GDM1 (cell line): ENCODE measurements at places on chromosomes 12 and 14.

GRCh38 chr14:76827696-76828296 lies 1.6 kb downstream of the LRRC74A start:
- DNase-seq: no peak

GRCh38 chr12:67441736-67442346 lies 172.7 kb downstream of the CAND1 start:
- no peak for DNase-seq

- DNase-seq: no peak
These were observed 342.8 kb upstream of the SFSWAP start for GRCh38 chr12:131367983-131368667.

DNA sequence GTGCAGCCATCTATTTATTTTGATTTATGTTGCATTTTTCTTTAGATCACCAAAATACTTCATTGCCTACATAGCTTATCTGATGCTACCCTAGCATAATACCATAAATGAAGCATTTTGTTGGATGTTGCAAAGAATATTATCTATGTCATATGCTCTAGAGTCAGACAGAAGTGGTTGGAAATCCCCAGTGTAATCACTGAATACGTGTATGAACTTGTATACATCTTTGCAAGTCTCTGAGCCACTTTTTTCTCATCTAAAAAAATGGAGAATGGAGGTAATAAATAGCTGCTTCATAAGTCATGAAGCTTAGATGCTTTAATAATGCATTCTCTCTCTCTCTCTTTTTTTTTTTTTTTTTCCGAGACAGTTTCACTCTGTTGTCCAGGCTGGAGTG lies 18.5 kb downstream of the EVL start:
- no peak for DNase-seq

- no peak for DNase-seq
These were observed 11.9 kb downstream of the SCNN1A start for GRCh38 chr12:6363330-6364043.

DNA sequence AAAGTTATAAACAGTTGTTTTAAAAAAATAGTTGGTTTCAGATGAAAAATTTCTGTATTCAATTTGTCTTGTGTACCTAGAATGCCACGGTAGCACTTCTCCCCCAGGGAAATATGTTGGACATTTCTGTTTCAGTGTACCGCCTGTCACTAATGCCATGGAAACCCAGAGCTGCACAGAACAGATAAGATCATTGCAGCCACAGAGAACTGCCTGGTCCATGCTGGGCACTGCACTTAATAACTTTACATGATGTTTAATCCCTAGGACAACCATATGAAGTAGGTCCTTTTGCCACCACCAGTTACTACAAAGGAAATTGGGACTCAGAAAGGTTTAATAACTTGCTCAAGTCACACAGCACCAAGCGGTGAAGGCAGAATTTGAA lies 253.4 kb upstream of the SRRM4 start:
- DNase-seq: no peak

DNA sequence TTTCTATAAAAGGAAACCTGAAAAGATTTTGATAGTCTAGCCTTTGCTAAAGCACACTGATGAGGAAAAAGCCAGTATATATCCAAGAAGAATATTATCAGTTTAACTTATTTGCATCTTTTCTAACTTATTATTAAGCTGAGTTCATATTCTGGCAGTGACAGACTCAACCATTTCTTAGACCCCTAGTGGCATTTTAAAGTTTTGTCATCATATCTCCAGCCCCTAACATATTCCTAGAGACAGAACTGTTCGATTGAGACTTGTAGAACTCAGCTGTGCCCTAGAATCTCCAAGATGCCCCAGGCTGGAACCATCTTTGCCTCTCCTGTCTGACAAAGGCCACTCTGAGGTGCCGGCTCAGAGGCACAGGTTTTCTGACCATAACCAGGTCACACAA lies 365.6 kb downstream of the NELL2 start:
- DNase-seq: no peak

DNA sequence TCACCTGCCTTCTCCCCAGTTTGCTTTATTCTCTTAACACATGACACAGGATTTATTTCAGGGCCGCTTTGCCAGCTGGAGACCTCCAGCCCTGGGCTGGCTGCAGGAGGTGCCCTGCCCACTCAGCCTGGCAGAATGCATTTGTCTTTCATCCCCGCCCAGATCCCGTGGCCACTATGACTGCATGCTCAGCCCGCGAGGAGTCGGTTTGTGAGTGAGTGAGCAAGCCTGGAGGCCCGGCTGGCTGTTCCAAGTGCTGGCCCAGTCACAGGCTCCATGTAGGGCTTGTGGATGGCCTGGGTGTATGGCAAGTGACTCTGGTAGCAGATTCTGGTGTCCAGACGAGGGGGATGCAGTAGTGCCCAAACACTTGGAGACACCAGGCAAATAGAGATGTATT lies 2.1 kb downstream of the TDP1 start:
- DNase-seq: no peak

DNA sequence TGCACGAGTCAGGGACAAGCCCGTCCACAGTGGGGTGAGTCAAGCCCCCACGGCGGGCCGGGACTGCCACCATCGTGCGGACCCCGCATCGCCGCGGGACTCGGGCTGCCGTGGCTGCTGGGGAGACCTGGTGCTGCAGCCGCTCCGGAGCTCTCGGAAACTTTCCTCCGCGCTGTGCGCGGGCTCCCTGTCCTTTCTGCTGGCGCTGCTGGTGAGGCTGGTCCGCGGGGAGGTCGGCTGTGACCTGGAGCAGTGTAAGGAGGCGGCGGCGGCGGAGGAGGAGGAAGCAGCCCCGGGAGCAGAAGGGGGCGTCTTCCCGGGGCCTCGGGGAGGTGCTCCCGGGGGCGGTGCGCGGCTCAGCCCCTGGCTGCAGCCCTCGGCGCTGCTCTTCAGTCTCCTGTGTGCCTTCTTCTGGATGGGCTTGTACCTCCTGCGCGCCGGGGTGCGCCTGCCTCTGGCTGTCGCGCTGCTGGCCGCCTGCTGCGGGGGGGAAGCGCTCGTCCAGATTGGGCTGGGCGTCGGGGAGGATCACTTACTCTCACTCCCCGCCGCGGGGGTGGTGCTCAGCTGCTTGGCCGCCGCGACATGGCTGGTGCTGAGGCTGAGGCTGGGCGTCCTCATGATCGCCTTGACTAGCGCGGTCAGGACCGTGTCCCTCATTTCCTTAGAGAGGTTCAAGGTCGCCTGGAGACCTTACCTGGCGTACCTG lies 1.1 kb downstream of the PDE3A start:
- DNase-seq: no peak

- no peak for DNase-seq
These were observed 35.3 kb downstream of the CFAP251 start for GRCh38 chr12:121953695-121954094.

- DNase-seq: no peak
These were observed 9.7 kb upstream of the SGPP1 start for GRCh38 chr14:63737582-63738006.

GRCh38 chr14:88856786-88857366 lies 32.4 kb downstream of the TTC8 start:
- DNase-seq: no peak

DNA sequence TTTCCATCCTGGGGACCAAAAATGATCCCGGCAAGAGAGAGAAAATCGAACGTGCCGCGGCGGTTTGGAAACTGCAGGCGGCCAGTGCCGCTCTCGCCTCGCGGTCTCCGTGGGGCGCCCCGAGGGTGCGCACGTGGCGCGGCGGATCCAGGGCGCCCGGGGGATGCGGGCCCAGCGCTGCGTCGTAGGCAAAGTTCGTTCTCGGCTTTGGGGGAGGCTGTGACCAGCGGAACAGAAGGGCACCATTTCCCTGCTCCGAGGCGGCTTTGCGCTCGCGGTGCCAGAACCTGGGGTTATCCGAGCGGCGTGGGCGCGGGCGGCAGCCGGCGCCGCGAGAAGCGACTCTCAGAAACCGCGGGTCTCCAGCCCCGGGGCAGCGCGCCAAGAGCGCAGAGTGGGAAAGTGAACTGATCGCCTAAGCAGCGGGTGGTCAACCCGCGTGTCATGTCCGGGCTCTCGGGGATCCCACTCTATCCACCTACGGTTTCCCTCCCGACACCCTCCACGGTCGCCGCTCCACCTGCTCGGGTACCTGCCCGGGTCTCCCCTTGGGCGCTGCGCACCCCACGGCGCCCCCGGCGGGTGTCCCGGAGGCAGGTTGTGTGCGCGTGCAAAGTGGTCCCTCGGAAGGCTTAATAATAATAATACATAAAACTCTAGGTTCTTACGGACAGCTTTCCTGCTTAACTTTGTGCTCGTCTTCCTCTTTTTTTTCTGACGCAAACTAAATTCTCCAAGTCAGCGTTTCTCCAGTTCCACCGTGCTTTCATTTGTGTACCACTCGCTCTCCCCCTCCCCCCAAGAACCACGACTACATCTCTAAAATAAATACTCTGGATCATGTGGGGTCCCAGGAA lies 1.2 kb downstream of the ESRRB start:
- no peak for DNase-seq

GRCh38 chr12:55554296-55554695 lies 4.9 kb downstream of the OR6C4 start:
- no peak for DNase-seq

- DNase-seq: no peak
These were observed 18.3 kb downstream of the ARMH4 start for GRCh38 chr14:58133739-58134138.

DNA sequence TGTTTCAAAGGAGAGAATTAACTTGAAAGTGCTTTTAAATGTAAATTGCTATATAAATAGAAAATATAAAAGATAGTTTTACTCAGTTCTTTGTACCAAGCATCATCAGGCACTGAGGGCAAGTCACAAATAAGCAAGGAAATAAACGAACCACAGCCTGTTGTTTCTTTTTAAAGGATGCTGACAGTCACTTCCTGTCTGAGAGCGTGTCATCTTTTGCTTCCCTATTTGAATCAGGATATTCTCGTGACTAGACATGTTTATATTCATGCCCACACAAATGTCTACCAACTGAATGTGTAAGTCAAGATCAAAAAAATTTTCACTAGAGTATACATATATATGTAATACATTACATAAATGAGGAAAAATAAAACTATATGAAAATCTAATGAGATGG lies 31.4 kb upstream of the SLC2A13 start:
- no peak for DNase-seq

DNA sequence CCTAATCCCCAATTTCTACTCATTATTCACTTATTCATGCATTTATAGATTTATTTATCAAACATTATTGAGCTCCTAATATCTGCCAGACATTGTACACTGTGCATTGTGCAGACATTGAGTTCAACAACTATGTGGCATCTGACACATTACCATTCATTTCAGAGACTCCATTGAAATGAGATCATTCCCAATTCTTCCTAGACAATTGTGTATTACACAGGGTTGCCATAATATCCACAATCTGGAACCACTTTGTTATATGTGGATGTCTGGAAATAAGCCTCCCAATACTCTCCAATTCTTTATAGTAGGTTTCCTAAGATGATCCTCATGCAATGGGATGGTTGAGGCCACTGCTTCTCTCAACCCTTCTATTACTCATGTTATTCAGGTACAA lies 165.0 kb downstream of the OTOGL start:
- no peak for DNase-seq

DNA sequence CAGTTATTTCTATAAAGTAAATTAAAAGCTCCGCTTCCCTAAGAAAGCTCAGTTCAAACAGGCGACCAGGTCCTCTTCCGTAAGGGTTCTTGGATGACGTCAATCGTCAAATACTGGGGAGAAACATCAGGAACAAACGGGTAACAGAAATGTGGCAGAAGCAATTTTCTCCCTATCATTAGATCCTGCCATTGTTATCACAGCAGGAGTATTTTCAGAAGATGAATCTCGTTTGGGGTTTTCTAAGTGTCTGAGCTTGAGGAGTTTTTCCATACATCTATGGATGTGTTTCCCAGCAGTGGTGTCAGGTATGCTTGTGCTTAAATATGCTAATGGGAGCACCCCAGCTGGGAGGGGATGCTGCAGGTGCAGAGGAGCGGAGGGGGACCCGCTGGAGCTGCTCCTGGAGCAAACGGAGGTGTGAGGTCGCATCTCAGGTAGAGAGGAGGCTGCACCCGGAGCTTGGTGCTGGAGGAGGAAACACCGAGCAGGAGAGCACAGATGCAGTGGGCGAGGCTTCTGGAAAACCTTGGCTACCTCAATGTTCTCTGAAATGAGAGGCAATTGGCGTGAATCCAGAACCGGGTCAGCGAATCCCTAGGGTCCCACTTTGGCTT lies 795.5 kb downstream of the AACS start:
- no peak for DNase-seq

DNA sequence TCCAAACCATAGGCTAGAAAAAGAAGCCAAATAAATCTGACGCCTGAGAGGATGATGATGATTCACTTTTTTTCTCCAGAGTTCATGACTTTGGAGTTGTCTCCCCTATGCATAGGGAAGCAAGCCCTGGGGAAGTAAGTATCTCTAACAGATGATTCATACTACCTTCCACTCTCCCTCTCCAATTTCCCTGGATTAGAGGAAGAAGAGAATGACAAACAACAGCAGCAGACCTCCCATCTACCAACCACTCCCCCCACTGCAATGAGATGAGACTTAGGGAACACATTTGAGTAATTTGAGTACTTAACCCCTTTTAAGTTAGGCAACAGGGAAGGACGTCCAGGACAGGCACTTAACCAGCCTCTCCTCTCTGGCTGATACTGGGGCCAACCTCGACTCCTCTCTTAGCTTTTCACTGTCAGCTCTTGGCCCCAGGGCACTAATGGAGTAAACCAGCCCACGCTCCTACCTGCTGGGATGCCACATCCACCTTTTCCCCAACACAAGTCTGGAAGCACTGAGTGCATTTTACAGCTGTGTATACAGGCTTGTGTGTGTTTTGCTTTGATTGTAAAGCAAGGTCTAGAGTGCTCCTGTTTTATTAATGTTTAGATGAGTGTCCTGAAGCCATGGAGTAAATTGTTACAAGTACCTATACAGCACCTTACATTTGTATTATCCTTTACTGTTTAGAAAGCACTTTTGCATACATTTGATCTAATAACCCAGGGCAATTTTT lies 180.7 kb downstream of the PHLDA1 start:
- no peak for DNase-seq

DNA sequence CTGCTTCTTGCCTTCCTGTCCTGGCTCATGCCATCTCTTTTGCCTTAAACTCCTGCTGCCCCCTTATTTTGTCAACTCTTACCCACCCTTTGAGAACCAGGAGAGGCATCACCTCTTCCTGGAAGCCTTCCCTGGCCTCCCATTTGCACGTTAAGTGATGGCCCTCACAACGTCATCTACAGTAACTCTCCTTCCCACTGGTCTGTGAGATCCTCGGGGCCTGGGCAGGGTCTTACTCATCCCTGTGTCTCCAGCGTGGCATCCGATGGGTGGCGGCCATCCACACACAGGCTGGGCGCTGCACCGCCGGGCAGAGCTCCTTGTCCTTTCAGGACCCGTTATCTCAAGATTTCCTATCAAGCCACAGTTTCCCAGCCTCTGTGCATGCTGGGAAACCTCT lies 16.8 kb upstream of the CACNA2D4 start:
- DNase-seq: no peak

DNA sequence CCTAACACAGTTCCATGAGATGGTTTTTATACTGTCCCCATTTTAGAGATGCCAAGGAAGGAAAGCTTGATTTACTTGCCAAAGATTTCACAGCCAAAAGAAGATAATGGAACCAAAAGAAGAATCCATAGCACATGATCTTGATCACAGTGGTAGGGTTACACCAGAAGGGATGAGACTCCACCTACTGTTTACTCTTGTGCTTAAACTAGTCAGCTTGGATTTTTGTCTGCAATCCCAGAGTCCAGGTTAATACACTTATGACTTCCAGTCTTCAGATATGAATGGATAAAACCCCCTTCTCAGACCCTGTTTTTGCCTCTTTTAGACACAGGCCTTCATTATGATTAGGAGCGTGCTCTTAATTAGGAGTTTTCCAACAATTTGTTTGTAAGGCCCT lies 454.2 kb downstream of the AEBP2 start:
- no peak for DNase-seq
